ENCODE measurements at places on chromosomes 1 and 21. TPM values are rescaled to one million over a fixed set of nuclear protein-coding genes. Genes with fewer than 3 reads are reported as not detected.

Gene FCGR3B
- total RNA-seq = not detected

DNA sequence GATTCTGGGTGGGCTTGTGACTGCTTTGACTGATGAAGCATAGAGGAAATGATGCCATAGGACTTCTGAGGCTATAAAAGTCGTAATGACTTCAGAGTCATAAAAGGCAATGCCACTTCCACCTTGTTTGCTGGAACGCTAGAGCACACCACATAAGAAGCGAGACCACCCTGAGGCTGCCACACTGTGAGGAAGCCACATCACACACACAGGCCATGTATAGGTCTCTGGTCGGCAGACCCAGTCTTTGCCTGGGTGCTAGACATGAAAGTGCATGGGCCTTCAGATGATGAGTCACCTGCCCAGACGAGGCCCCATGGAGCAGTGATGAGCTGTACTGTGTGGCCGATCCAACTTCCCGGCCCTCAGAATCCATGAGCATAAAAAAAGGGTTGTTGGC lies 14.2 kb upstream of the KANK4 start:
- H3K27me3 ChIP-seq = no peaks in the 10 kb centered on the region
- no peaks in the 10 kb centered on the region for H3K36me3 ChIP-seq
- H3K4me3 ChIP-seq = no peak overlapping the region
- DNase-seq = no peak
- no peak overlapping the region for H3K27ac ChIP-seq

GRCh38 chr1:11600836-11601235 lies 53.4 kb downstream of the FBXO2 start:
- DNase-seq = no peak
- H3K4me1 ChIP-seq = peaks cover 10% of the 10 kb centered on the region
- no peak overlapping the region for H3K4me3 ChIP-seq
- no peaks in the 10 kb centered on the region for H3K36me3 ChIP-seq
- no peak overlapping the region for H3K27ac ChIP-seq
- H3K27me3 ChIP-seq = no peaks in the 10 kb centered on the region

GRCh38 chr1:237396426-237396825 lies 354.4 kb downstream of the RYR2 start:
- H3K27ac ChIP-seq = peak overlapping the region; percentile 63
- H3K4me1 ChIP-seq = peaks cover 41% of the 10 kb centered on the region
- H3K27me3 ChIP-seq = no peaks in the 10 kb centered on the region
- H3K36me3 ChIP-seq = peaks cover 40% of the 10 kb centered on the region
- DNase-seq = no peak
- H3K4me3 ChIP-seq = no peak overlapping the region
